ENCODE measurements at places on chromosomes 3 and 15. TPM values are rescaled to one million over a fixed set of nuclear protein-coding genes. Genes with fewer than 3 reads are reported as not detected.

PARP14 gene
- total RNA-seq: 13.9 TPM

TP63 gene
- total RNA-seq: 0.31 TPM

- no peak for DNase-seq
These were observed 72.0 kb upstream of the RASGRP1 start for GRCh38 chr15:38636597-38636996.

DNA sequence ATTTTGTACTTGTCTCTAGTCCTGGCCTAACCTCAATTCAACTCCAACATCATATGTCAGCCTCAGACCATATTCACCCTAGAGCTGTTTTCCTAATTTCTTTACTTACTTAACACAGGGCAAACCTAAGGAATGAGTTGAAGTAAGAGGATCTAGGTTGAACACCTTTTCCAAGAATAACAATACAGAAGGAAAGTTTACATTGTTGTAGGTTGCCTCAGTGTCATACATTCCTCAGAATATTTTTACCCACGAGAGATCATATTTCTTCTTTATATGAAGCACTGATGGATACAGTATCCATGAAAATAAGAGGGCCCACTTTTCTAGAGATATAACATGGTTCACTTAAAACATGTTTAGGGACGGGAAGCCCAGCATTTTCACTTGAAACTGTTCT, 369.5 kb downstream of the CNTN6 start:
- no peak for DNase-seq

GRCh38 chr3:194407423-194407822, 8.4 kb upstream of the GP5 start:
- no peak for DNase-seq

DNA sequence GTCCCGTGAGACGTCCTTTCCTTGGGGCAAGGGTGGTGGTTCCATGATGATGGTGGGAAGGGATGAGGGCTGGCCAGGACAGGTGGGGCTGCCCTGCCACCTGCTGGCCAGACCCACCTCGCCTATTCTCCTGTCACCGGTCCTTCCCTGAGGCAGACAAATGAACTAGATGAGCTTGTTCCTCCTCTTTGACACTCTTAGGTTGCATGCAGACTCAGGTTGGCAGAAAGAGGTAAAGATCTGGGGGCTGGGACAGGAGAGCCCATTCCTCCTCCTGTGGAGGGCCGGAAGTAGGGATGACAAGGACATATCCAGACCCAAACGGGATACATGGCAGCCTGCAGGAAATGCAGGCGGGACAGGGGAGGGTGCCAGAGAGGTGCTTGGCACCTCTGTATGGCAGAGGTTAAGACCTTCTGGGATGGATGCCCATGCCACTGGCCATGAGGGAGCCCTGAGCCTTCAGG, 38.6 kb downstream of the ACSBG1 start:
- no peak for DNase-seq

- DNase-seq: no peak
These were observed 209.9 kb upstream of the VEPH1 start for GRCh38 chr3:157713101-157713500.

DNA sequence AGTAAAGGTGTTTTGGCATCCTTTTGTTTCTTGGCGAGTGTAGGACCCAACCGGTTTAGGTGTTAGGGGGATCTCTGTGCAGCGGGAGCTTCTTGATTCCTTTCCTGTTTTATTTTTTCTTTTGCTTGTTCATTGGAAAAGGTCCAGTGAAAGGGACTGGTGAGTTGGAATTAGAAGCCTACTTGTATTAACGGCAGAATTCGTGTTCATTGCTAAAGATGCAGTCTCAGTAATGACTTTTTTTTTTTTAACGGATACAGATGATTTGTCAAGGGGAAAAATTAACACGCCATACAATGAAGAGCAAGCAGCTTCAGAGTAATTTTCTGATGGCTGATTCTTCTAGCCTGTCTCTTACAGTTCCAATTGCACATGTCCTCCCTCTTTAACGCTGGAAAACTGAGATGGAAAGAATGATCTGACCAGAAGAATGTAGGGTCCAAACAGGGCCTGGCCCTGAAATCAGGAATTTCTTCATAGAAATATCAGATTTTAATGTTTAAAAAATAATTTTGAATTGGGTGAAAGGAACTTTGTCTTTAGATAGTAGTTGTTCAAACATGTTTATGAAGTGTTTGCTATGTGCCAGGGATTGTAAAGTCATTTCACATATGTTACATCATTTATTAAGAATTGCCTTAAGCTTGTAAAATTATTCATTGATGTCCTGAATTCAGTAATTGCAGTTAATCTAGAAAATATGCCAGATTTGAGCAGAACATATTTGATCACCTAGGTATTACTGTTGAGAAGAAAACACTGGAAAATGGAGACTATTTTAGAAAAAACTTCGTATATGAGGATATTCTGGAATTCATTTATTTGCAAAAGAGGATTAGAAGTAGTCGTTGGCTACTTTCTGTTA, 1.4 kb downstream of the MAPK6 start:
- DNase-seq: no peak

Measured in right cardiac atrium (tissue), 5 donors.